ENCODE measurements at places on chromosomes 1 and 21. TPM values are rescaled to one million over a fixed set of nuclear protein-coding genes. Genes with fewer than 3 reads are reported as not detected.

Gene TMEM200B
- total RNA-seq: 0.08 TPM

Gene PKLR
- not detected for total RNA-seq

Gene S100A9
- total RNA-seq: 0.96 TPM

Gene PTCH2
- total RNA-seq: 0.08 TPM

Gene TLR5
- total RNA-seq: not detected

Gene KCNJ9
- total RNA-seq: not detected

Gene CITED4
- total RNA-seq: 44.1 TPM

Gene APOBEC4
- total RNA-seq: not detected

Gene GCLM
- total RNA-seq: 109 TPM

Gene CR1L
- total RNA-seq: not detected

Gene SHCBP1L
- not detected for total RNA-seq

Gene MLLT11
- total RNA-seq: 19.0 TPM

Gene LRP8
- total RNA-seq: 54.8 TPM

Gene KCNQ4
- total RNA-seq: 0.22 TPM

Gene FGR
- total RNA-seq: not detected

Gene NR5A2
- total RNA-seq: 8.3 TPM

Gene ANGPTL3
- not detected for total RNA-seq

All from A549 treated with DMSO at 1 μM for 4 hours (cell line).